Stimulated activated CD4-positive, alpha-beta T cell treated with anti-CD3 and anti-CD28 coated beads, Interleukin-2, amount 100 ng/mL, for 48 hours (primary cell): ENCODE measurements at places on chromosomes 12 and 14.

DNA sequence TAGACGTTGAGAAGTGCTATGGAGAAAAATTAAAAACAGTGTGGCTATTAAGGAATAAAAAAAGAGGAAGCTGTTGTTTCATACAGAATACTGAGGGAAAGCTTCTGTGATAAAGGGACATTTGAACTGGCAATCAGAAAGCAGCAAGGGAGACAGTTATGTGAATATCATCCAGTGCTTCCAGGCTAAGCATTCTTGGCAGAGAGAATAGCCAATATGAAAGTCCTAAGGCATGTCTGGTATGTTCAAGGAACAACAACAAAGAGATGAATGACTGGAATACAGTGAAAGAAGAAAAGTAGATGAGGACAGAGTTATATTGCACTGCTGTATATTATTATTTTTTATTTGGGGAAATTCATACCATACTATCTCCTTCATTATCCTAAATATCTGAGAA, 23.9 kb downstream of the SCAF11 start:
- no peak for DNase-seq

GRCh38 chr14:97021571-97022168, 224.5 kb downstream of the VRK1 start:
- DNase-seq, result no peak

DNA sequence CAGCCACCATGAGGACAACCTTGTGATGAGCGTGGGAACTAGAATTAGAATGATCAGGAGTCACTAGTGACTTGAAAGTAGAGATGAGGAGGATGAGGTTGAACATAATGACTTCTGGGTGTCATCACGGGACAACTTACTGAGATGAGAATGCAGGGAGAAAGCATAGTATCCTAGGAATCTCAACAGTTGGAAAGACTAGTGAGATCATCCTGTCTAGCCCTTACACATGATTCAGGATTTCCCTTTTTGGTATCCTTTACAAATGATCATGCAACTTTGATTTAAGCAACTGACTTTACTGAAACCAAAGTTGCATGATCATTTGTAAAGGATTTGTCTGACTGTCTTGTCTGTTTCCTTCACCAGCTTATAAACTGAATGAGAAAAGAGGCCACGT, 51.8 kb upstream of the HIF1A start:
- no peak for DNase-seq

DNA sequence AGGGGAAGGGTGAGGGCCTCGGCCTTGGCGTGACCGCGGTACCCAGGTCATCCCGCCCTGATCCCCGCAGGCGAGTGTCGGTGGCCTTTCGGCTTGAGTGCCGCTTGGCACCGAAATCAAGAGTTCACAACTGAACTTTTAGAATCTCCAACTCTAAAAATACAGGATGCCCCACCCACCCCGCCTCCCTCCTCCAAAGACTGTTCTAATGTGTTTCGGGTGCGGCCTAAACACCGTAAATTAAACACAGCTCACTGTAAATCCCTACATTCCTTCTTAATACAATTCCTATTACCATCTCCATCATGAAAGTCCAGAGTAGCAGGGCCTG, 11.4 kb downstream of the SCNN1A start:
- no peak for DNase-seq

DNA sequence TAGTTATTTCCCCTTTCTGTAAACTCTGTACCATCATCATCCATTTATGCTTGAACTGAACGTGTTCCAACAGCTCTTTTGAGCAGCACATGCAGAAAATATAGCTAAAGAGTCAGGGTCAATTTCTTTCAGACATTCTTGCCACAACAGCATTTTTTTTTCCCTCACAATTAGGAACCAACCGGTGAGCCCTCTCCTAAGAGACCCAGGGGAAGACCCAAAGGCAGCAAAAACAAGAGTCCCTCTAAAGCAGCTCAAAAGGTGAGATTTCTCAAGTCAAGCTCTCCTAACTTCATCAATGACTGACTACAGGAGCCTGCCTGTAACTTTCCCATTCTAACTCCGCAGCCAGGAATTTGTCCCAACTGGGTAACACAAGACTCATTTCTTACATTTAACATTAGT, 3.5 kb downstream of the HMGA2 start:
- DNase-seq, result no peak

GRCh38 chr12:116799955-116800354, 61.8 kb downstream of the RNFT2 start:
- no peak for DNase-seq

DNA sequence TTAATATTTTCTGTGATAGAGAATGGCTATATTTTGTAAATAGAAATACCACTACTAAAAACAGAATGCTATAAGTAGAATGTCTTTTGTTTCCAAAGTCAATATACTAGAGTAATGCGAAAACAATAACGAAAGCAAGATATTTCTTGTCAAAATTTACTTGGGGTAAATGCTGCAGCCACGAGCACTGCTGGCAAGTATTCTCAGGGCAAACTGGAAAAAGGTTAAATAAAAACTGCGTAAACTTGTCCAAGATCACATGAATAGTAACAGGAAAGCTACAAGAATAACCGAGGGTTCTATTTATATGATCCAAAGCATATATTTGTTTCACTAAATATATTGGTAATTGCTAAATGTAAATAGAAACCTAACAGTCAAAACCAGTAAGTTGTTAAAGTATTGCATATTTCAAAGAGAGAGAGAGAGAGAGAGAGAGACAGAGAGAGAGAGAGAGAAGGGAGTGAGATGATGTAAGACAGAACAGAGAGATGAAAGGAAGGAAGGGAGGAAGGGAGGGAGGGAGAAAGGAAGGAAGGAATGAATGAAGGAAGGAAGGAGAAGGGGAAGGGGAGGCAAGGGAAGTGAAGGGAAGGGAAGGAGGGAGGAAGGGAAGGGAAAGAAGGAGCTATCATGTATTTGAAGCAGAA, 231.7 kb downstream of the KCNC2 start:
- no peak for DNase-seq

- DNase-seq, result no peak
These were observed 28.1 kb downstream of the OR10P1 start for GRCh38 chr12:55664826-55665225.

DNA sequence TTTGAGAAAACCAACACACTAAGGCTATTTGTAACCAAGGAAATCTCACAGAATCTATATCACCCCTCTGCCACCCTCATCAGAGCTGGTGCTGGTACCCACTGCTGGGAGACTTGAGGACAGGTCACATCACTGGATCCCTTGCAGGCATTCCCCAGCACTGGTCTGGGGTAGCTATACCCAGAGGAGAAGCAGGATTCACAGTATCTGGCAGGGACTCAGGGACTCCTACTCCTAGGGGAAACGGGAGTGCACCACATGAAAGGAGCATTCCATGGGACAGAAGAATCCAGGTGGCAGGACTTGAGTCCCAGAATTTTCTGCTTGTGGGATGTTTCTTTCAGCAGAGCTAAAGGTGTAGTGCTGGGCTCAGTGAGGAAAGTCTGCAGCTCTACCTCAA, 223.2 kb downstream of the ADGRD1 start:
- DNase-seq, result no peak

GRCh38 chr14:31920989-31921650, 156.0 kb upstream of the ARHGAP5 start:
- no peak for DNase-seq

DNA sequence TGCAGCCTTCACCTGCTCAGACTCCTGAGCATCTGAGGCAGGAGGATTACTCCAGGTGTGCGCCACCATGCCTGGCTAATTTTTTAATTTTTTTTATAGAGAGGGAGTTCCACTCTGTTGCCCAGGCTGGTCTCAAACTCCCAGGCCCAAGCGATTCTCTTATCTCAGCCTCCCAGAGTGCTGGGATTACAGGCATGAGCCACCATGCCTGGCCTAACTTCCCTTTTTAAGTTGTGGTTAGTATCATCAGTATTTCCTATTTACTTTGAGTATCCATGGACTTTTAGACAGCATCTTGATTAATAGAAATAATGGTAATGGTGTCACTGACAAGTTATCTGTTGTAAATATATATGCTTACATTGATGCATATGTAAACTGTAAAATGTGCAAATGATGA, 116.9 kb downstream of the FGD4 start:
- no peak for DNase-seq

DNA sequence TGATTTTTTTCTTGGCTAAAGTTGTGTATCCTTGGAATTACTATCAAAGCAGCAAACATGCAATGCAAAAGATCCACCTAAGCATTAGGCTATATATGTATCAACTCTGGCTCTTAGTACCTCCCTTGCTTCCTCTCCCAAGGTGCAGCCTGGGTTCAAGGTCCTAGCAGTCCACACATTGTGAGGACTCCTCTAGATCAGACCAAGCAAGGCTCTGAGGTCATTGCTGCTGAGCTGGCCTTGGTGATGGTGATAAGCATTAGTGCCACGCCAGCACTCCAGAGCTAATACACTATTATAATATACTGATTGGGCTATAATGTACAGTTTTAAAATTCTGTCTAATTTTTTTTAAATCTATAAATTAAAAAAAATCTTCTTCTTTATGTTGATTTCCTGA, 196.9 kb upstream of the BTG1 start:
- no peak for DNase-seq

GRCh38 chr14:53840444-53840843, 116.2 kb downstream of the BMP4 start:
- DNase-seq, result no peak

DNA sequence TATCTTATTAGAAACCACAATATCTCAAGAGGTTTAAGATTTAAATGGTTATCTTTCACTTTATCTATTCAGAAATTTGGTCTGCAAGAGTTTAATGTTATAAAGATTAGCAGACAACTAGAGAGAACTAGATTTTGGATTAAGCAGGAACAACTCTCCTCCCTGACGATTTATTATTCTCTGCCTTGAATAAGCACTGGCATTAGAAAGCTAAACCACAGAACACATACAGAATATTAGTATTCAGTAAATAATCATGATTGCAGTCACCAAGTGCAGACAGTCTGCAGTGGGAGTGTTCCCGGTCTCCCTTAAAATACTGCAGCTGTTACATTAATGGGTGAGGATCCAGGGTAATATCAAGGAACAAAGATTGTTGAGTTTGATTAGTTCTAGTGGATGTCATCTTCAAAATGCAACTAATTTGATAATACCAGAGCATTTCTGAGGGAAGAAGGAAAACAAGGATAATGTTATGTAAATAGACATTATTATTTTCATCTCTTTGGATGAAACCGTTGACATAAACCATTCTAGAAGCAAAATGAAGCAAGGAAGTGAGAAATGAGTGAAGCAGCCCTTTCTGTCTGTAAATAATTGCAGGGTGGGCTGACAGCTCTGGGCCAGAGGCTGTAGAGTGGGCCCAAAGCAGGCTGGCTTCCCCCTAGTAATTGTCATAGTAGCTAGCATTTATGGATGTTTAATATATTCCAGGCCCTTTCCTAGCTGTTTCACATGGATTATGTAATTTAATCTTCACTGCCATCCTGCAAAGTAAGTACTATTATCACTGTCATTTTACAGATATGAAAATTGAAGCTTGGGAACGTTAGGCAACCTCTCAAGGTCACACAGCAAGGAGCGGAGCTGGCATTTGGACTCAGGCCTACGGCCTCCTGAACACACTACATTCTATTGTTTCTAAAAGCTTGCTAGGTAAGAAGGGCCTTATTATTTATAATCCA, 79.4 kb downstream of the DYRK2 start:
- no peak for DNase-seq

- DNase-seq, result no peak
These were observed 63.6 kb downstream of the CRADD start for GRCh38 chr12:93740751-93741150.

DNA sequence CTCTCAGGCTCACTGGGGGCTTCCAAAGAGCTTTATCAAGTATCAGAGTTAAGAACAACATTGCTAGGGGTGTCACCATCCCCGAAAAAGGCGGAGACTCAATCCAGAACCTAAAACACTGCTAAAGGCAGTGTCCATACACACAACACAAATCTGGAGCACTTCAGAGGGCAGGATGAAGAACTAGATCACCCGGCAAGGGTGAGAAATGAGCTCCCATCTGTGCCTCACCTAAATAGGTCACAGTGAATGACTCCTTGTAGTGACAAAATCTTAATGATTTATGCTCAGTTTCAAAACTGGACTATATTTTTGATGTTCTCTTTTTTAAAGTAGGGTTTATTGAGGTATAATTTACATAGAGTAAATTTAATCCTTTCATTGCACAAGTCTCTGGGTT, 25.6 kb downstream of the NIN start:
- DNase-seq, result no peak

GRCh38 chr12:34301251-34302130, 279.2 kb downstream of the ALG10 start:
- DNase-seq, result no peak

GRCh38 chr12:76310110-76310509, 38.1 kb downstream of the BBS10 start:
- DNase-seq, result no peak

DNA sequence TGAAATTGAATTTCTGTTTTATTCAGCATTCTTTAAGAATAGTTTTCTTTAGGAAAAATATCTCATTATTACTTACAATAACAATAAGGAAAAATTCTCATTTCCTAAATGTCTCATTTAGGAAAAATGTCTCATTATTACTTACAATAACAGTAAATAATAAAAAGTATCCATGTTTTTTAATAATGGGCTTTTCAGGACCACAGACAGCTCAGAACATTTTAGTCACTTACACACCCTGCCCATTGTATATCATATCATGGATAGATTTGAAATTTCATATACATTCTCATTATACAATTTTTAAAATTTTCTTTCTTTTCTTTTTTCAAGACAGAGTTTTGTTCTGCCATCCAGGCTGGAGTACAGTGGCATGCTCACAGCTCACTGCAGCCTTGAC, 58.9 kb downstream of the ASCL1 start:
- DNase-seq, result no peak

DNA sequence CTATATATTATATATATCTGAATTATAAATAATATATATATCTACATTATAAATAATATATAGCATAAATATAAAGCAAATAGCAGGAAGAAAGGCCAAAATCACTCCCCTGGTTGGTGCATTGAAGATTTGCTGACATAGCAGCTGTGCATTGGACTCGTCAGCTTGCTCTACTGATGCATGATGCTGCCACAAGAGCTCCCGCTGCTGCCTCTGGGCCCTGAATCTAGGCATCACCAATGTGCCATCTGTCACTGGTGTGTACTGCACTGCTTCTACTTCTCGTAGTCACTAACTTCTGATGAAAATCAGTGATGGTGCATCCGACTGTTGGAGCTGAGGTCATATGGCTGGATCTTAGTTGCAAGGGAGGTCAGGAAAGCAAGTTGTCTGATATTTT, 205.0 kb downstream of the ADAMTS20 start:
- no peak for DNase-seq

GRCh38 chr12:71702590-71702989, 16.7 kb downstream of the TMEM19 start:
- no peak for DNase-seq

- no peak for DNase-seq
These were observed 5.6 kb downstream of the DDX47 start for GRCh38 chr12:12818701-12819100.

GRCh38 chr12:80195074-80195726, 95.9 kb downstream of the OTOGL start:
- no peak for DNase-seq

DNA sequence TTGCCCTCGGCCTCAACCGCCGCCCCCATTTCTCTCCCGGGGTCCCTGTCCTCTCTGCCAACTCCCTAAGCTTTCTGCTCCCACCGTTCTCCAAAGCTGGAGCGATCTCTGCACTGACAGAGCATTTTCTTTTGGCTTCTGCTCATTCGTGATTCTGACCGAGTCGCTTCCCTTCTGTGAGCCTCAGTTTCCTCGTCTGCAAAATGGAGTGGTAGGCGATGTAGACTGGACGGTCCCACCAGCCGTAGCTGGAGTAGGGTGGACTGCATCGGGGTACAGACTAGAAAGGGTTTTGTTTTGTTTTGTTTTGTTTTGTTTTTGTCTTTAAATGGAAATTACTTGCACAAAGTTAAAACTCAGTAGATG, 2.4 kb downstream of the VSX2 start:
- no peak for DNase-seq
